ENCODE measurements at places on chromosomes 6 and 20. TPM values are rescaled to one million over a fixed set of nuclear protein-coding genes. Genes with fewer than 3 reads are reported as not detected.

CST5 gene
- total RNA-seq, result not detected

CDSN gene
- total RNA-seq, result not detected

GRCh38 chr6:6943421-6943820, 164.3 kb upstream of the RREB1 start:
- DNase-seq, result no peak

DNA sequence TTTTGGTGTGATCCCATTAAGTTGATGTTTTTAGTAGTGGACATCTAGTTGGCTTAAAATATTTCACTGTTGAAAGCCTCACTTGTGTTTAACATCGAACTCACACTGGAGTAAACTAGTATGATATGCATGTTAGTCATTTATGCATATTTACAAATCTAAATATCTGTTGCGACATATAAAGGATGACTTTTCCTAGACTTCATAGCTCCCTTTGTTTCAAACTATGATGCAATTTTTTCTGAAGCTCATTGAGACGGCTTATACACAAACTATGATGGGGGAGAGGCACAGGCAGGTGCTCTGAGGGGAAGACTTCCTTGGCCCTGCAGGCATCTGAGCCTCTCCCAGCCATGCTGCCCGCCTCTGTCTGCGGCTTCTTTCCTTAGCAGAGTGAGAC, 11.8 kb upstream of the FOXC1 start:
- no peak for DNase-seq

TOX2 gene
- 2.4 TPM for total RNA-seq

CDH22 gene
- total RNA-seq, result not detected

NINL gene
- total RNA-seq, result 7.5 TPM

DNA sequence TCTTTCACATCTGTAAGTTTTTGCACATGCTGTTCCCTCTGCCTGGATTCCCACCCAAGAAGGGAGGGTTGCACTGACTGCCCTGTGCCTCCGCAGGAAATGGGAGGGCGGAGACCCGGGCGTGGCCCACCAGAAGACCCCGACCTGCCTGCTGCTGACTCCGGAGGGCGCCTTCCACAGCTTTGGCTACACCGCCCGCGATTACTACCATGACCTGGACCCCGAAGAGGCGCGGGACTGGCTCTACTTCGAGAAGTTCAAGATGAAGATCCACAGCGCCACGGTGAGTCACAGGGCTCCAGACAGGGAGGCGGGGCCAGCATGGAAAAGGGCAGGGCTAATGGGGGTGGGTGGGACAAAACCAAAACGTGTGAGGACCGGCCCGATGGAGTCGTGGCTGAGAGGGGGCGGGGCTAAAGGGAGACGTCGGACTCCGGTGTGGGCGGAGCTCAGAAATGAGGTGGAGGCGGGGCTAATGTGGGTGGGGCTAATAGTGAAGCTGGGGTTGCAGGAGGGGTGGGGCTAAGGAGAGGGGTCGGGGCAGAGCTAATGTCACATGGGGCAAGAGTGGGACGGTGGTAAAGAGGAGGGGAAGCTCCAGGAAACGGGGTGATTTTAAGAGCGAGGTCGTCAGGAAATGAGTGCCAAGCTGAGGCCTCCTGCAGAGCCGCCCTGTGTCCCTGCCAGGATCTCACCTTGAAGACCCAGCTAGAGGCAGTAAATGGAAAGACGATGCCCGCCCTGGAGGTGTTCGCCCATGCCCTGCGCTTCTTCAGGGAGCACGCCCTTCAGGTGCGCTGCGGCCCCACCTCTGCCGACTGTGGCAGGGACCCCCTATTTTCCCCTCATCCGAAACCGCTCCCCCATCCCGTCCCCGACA, 12.6 kb downstream of the HSPA12B start:
- peak; percentile 70 for DNase-seq

DNA sequence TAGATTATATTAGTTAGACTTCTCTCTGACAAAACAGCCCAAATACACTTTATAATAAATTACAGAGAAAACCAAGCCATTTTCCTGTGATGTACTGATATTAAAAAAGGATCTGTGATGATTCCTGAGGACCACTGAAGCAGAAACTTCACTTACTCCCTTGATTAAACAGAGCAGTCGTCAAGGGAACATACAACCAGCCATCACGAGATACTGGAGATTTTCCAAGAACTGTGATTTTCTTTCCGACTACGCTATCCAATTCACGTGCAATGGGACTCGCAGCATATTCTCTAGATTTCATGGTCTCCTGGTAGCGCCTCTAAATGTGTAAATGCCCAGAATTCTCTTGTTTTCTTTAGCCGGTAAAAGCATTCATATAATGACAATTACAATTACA, 377.4 kb downstream of the PHF3 start:
- DNase-seq, result no peak

GRCh38 chr20:60963146-60963545, 288.9 kb upstream of the CDH4 start:
- DNase-seq, result no peak

GRCh38 chr6:35432291-35432690, 19.8 kb upstream of the FANCE start:
- DNase-seq, result no peak

DNA sequence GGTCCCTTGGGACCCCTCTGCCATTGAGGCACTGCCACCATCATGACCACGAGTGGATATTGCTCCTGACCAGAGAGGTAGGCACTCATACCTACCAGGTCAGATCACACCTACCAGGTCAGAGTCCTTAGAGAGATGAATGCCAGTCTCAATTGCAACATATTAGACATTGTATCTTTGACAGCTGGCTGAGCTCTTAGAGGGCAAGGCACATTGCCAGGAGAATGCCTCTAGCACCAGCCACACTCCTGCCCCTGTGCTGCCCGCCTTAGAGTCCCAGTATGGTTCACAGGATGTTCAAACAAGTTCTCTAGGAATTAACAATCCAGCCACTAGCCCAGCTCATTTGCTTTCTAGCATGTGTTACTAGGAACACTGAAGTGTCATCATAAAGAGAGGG, 65.9 kb downstream of the TMEM244 start:
- DNase-seq, result no peak

OR12D3 gene
- not detected for total RNA-seq

ENPP5 gene
- total RNA-seq, result not detected

PHF20 gene
- total RNA-seq, result 64.3 TPM

- DNase-seq, result no peak
Measured at GRCh38 chr20:49508435-49509199, 26.1 kb upstream of the KCNB1 start.

DNA sequence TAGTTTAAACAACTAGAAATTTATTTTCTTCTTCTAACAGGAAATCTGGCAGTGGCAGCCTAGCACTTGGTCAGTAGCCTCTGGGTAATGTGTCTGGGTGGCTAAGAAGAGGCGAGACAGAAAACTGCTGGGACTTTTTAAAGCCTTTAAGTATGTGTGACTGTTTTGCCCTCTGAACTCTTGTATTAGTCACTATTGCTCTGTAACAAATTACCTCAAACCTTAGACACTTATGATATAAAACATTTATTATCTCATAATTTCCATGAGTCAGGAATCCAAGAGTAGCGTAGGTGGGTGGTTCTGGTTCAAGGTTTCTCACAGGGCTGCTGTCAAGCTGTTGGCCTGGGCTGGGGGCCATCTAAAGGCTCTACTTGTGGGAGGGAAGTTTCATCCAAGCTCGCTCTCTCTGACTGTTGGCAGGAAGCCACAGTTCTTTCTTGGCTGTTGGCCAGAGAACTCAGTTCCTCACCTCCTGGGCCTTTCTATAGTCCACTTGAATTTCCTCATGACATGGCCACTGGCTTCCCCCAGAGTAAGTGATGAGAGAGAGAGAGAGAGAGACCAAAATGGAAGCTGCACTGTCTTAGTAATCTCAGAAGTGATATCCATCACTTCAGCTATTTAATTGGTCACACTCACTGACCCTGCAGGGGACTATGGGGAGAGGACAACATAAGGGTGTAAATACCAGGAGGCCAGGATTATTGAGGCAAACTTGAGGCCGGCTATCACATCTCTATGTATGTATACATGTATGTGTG, 17.4 kb upstream of the TBC1D22B start:
- peak; percentile 27 for DNase-seq

DNA sequence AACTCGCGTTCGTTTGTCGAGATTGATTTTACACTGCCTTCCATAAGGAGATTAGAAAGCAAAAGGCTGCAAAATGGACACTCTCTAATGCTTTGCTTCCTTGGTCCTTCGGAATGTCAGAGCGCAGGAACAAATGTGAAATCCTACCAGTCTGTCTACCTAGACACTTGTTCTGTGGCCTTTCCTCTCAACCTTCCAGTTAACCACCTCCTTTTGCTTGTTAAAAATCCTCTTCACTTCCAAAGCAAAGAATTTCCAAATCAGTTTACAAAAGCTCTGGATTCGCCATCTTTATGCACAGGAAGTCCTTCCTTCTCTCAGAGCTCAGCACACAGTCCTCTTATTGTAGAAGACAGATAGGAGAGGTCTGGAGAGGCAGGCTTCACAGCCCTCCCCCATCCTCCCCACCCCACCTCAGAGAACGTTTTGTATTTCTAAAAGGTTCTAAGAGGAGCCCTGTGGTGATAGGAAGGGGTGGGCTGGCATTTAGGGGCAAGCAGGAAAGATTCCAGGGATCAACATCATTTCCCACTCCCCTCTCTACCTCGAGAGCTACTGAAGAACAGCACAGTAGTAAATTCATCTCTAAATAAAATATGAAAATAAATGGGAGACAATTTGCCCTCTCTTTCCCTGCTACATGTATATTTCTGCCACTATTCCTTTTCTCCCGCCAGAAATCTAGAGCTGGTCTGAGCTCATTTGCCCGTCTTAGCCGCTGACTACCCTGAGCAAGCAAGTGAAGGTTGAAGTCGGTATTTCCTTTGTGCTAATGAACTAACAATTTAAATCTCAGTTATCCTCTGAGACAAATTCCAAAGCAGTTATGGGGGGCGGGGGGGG, 18.9 kb downstream of the TFAP2A start:
- no peak for DNase-seq

LGSN gene
- not detected for total RNA-seq

DNA sequence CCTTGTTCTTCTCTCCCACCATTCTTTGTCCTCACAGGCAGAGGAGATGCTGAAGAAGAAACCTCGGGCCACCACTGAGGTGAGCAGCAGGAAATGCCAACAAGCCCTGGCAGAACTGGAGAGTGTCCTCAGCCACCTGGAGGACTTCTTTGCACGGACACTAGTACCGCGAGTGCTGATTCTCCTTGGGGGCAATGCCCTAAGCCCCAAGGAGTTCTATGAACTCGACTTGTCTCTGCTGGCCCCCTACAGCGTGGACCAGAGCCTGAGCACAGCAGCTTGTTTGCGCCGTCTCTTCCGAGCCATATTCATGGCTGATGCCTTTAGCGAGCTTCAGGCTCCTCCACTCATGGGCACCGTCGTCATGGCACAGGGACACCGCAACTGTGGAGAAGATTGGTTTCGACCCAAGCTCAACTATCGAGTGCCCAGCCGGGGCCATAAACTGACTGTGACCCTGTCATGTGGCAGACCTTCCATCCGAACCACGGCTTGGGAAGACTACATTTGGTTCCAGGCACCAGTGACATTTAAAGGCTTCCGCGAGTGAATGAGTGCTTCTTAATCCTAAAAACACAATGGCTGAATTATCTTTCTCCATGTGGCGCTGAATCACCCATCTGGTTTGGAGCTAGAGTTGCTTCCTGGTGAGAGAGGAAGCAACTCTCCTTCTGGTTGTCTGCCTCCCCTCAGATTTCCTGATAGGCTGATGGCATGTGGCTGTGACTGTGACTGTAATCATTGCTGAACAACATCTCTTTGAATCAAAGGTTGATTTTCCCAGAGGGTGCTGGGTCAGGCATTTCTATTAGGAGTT, 4.6 kb downstream of the MAD2L1BP start:
- DNase-seq, result no peak

DNA sequence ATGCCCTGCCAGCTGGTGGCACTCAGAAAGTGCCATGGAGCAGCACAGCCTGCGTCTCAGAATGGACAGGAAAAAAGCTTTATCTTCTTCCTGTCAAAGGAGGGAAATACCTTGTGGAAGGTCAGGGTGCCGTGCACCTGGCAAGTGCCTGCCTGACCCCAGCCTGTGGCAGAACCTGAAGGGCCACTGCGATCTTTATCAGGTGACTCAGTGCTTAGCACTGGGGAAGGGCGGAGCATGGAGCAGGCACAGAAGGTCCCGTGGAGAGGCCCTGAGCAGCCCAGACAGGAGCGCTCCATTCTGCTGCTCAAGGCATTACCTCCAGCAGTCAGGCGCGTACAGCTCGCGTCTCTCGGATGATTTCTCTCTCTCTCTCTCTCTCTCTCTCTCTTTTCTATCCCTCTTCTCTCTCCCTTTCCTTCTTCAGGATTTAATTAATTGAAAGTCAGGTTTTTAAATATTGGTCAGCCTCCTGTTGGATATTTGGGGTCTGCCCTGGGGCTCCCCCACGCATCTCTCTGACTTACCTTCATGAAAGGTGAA, 31.7 kb downstream of the FOXC1 start:
- DNase-seq, result no peak

SNAP91 gene
- not detected for total RNA-seq

DNA sequence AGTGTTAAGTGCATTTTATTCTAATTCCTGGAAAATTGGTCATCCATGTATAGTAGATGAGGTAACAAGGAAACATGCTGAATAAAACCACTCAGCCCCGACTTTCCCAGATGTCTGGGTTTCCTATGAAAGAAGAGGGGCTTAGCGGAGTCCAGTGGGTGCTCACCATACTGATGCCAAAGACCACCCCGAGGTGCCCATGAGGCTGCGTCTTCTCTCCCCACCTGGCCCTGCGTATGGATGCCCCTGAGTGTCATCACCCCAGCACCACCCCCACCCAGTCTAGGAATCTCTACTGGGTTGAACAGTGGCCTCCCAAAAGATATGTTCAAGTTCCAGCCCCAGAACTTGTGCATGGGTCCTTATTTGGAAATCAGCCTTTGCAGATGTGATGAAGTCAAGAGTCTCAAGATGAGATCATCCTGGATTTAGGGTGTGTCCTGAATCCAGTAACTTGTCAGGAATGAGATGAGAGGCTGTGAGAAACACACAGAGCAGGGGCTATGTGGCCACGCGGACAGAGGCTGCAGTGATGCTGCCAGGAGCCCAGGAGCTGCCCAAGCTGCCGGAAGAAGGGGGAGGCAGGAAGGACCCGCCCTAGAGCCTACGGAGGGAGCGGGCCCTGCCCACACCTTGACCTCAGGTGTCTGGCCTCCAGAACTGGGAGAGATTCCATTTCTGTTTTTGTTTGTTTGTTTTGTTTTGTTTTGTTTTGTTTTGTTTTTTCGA, 124.6 kb upstream of the CDH4 start:
- DNase-seq, result no peak

- no peak for DNase-seq
Measured at GRCh38 chr6:108989700-108990099, 104.9 kb downstream of the SESN1 start.

CST2 gene
- not detected for total RNA-seq

NMBR gene
- not detected for total RNA-seq

SRC gene
- total RNA-seq, result 3.5 TPM

- no peak for DNase-seq
Measured at GRCh38 chr6:52400313-52401041, 19.7 kb upstream of the EFHC1 start.

- DNase-seq, result no peak
Measured at GRCh38 chr6:119333707-119334295, 15.8 kb downstream of the MAN1A1 start.

- no peak for DNase-seq
Measured at GRCh38 chr6:53822401-53823125, 27.8 kb downstream of the LRRC1 start.

GRCh38 chr20:51004781-51005180, 18.1 kb downstream of the KCNG1 start:
- no peak for DNase-seq

GRCh38 chr6:1904466-1904799, 294.7 kb downstream of the FOXC1 start:
- no peak for DNase-seq

GRCh38 chr6:109458774-109459531, 3.4 kb upstream of the MICAL1 start:
- peak; percentile 40 for DNase-seq

- no peak for DNase-seq
Measured at GRCh38 chr6:39200498-39201020, 28.7 kb downstream of the KCNK5 start.

Measured in activated T-helper 2 cell treated with anti-CD3 and anti-CD28 coated beads, Interferon-gamma antibody, Interleukin-2, Interleukin-4, amounts not matched to agents 10 μg/mL and 5 μg/mL and 100 μg/mL, durations not matched to agents 14 hours and 24 hours and 36 hours (primary cell).